ENCODE measurements at places on chromosomes 13 and 19.

DNA sequence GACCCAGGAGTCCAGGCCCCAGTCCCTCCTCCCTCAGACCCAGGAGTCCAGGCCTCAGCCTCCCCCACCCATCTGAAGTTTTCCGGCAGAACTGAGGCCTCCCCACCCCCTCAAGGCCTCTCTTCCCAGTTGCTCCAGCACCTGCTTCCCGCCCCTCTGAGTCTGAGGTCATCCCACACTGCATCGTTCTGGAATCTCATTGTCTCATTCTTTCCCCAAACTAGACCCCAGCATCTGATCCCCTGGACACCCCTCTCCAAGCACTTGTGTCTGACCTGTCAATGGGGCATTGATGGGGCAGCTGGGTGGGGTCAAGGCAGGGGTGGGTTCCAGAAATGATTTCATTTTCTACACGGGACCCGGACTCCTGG is 793 bp upstream of the SBK2 start:
- DNase-seq = no peak

DNA sequence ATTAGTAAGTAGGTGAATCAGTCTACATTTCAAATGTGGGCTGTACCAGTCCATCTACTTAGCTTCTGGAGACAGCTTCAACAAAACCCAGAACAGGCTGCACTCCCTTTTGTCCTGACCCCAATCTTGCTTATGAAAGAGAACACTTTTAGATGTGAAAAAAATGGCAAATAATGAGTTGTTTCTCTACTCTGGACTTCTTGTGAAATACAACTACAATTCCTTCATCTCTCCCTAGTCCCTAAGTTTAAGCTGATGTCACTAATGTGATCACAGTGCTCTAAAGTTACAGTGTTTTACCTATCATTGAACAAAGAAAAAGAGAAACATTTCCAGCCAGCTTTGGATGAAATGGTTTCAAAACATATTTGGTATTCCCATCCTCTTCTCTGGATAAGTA is 183.9 kb downstream of the LHFPL6 start:
- no peak for DNase-seq

GRCh38 chr19:1206864-1207450 is 1.4 kb downstream of the STK11 start:
- DNase-seq = no peak

DNA sequence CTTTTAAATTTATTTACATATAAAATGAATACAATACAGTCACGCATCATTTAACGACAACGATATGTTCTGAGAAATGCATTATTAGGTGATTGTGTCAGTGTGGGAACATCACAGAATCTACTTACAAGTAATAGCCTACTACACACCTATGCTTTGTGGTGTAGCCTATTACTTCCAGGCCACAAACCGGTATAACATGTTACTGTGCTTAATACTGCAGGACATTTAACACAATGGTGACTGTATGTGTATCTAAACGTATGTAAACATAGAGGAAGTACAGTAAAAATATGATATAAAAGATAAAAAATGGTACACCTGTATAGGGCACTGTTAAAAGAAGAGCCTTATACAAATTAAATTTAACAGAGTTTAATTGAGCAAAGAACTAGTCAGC is 62.4 kb upstream of the KLHL1 start:
- no peak for DNase-seq

- no peak for DNase-seq
Measured at GRCh38 chr19:5225486-5226345, 114.9 kb downstream of the PTPRS start.

DNA sequence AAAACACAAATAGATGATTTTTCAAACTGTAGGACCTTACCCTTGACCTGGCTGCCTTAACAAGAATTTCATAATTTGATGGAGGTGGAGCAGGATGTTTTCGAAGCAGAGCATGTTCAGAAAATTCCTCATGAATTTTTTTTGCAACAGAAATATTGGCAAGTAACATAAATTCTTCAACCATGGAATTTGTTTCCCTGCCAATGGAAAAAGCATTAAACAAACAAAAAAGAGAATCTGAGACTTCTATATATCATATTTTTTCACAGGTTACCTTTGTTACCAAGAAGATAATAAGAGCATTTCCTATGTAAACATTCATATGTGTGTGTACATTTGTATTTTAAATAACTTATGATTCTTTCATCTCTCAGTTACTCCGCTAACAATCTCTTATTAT is 18.3 kb downstream of the DIS3 start:
- no peak for DNase-seq

DNA sequence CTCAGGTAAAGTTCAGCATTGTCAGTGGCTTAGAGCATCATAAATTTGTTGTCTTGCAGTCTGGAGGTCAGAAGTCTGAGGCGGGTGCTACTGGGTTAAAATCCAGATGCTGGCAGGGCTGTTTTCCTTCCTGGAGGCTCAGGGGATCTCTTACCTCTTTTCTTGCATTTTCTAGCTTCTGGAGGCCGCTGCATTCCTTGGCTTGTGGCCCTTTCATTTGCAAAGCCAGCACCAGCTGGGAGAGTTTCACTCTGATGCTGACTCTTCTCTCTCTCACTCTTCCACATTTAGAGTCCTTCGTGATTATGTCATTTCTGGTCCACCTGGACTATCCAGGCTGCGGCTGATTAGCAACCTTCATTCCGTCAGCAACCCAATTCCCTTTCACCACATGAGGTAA is 38.1 kb upstream of the SLC10A2 start:
- DNase-seq = no peak

- no peak for DNase-seq
Measured at GRCh38 chr19:7678971-7679751, 1.5 kb upstream of the TRAPPC5 start.

All from GOT3 (cell line).